ENCODE measurements at places on chromosomes 2 and 18.

DNA sequence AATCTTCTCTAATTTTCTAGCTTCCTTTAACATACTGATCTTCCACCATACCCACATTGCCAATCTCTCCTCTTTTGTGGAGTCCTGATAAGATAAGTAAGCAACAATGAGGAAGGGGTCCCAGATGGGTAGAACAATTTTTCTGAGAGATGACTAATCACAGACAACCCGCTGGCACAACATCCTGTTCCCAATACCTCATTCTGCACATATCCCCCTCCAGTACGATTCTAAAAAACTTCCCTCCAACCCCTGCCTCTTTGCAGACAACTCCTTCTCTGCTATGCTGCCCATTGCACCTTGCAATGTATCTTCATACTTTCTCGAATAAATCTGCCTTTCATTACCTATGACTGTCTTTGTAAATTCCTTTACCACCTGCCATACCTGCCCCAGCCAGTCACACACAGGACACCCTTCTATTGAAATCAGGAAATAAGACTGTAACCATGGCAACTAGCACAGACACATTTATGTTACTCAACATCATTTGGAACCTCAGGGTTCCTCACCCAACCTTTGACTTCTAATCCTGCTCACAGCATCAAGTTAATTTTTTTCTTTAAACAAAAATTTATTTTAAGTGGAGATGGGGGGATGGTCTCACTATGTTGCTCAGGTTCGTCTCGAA, 7.4 kb upstream of the EXOC6B start:
- peak; percentile 79 for DNase-seq

- no peak for DNase-seq
Observed at GRCh38 chr2:12207491-12207890, 461.1 kb downstream of the LPIN1 start.

DNA sequence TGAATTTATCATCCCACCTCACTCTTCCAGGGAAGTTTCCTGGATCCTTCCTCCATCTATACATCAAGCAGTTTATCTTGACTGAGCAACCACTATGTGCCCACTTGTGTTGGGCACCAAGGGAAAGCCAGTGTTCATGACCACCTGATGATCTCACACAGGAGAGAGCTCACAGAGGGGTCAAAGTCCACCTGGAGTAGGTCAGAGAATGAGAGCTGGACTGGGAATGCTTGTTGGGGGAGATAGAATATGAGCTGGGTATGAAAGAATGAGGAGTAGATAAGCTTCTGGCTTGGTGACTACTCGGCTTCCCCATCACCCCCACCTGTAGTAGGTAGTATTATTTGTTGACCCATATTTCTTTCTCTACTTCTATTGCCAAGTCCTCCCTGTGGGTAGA, 72.2 kb upstream of the CYRIA start:
- DNase-seq = no peak

- peak; percentile 38 for DNase-seq
Observed at GRCh38 chr2:45263147-45263546, 253.9 kb upstream of the SIX2 start.

DNA sequence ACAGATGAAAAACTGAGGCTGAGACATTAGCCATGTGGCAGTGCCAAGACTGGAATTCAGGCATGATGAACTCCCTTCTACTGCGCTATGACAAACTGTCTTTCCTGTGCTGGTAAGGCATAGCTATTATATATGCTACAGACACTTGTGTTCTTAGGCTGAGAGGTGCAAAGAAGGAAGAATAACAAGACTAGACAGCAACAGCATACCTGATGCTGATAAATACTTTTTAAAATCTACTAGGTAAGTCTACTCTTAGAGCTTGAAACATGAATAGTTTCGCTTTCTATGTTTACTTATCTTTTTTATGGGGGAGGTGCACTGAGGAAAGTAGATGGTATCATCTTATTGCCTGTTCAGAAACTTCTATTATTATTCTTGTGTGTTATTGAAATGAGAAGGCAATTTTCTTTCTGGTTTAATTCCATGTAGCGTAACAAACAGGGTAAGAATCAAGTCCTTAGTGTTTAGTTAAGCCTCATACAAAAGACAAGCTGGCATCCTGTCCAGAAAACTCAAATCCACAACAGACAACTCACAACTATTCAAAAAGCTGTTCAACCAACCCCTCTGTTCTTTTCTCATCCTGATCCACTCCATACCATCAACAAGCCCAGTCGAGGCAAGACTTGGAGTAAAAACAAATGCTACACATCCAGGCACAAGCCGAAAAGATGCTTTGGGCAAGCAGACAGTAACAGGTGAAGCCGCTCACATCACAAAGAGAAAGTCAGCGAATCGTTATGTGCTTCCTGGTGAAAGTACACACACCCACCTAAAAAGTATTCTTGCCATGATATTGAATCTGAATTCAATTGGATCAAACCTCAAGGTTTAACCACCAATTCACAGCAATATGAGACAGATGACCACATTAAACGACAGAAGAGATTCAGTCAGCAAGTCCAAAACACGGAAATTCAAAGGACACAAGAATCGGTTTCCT, 1.5 kb downstream of the TTC32 start:
- no peak for DNase-seq

- no peak for DNase-seq
Observed at GRCh38 chr2:10237392-10238321, 65.0 kb upstream of the HPCAL1 start.

DNA sequence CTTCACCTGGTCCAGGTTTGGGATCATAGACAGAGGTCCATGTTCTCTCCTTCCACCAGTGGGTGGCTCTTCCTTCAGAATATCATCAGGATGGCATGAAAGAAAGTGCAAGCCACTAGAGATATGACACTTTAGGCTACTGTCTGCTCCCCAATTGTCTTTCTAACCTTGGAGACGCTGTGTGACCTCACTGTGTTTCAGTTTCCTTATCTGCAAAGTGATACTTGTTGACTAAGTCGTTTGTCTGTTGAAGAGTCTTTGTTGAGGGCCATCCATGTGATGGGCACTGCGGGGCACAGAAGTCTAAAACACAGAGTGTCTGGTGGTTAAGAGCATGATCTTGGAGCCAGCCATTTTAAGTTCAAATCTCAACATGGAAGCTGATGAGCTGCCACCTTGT, 259.9 kb upstream of the THSD7B start:
- DNase-seq = no peak

GRCh38 chr2:60259781-60260180, 293.7 kb downstream of the BCL11A start:
- peak; percentile 18 for DNase-seq

GRCh38 chr2:144914622-144915318, 394.9 kb upstream of the ZEB2 start:
- DNase-seq = no peak

GRCh38 chr18:52343138-52343537, 3.1 kb downstream of the DCC start:
- no peak for DNase-seq

DNA sequence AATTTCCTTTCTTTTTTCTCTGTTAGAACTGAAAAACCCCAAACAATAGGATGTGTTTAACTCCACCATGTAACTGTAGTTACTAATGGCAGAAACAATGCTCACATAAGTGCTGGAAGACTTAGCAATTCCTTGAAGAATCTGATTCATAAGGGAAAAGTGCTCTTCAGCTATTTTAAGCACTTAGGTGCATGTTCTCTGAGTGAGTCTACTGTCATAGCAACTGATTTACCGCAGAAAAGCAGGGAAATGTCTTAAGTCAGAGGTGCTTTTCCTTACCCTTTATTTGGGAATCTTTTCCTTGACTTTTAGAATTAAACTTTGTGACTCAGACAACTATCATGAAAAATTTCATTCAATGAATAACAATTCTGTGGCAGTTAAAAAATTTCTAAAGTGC, 65.4 kb upstream of the NABP1 start:
- no peak for DNase-seq

GRCh38 chr2:30392097-30392496, 54.9 kb upstream of the LCLAT1 start:
- no peak for DNase-seq

- DNase-seq = no peak
Observed at GRCh38 chr2:10598501-10598900, 91.3 kb downstream of the NOL10 start.
